ENCODE measurements at places on chromosomes 6 and 20. TPM values are rescaled to one million over a fixed set of nuclear protein-coding genes. Genes with fewer than 3 reads are reported as not detected.

PLCB4 gene
- 4.7 TPM for polyA plus RNA-seq

TFAP2B gene
- 0.08 TPM for polyA plus RNA-seq

GPX6 gene
- not detected for polyA plus RNA-seq

NKX2-2 gene
- polyA plus RNA-seq, result 0.13 TPM

LTB gene
- polyA plus RNA-seq, result 1.1 TPM

PGM3 gene
- 34.7 TPM for polyA plus RNA-seq

POM121L2 gene
- polyA plus RNA-seq, result not detected

PI3 gene
- polyA plus RNA-seq, result not detected

SCUBE3 gene
- polyA plus RNA-seq, result 0.82 TPM

CITED2 gene
- 99.3 TPM for polyA plus RNA-seq

HSPA12B gene
- 21.4 TPM for polyA plus RNA-seq

PDYN gene
- not detected for polyA plus RNA-seq

BMP5 gene
- 11.1 TPM for polyA plus RNA-seq

SLC17A2 gene
- not detected for polyA plus RNA-seq

SMIM13 gene
- polyA plus RNA-seq, result 8.9 TPM

All from forelimb muscle (tissue), 1 donor.